GM12864 (cell line): ENCODE measurements at places on chromosomes 5 and 9.
A peak's percentile ranks its signal among the peaks of the same experiment; 100 is the strongest.

GRCh38 chr9:129489838-129490582, 130.9 kb downstream of the C9orf50 start:
- no peak for DNase-seq

DNA sequence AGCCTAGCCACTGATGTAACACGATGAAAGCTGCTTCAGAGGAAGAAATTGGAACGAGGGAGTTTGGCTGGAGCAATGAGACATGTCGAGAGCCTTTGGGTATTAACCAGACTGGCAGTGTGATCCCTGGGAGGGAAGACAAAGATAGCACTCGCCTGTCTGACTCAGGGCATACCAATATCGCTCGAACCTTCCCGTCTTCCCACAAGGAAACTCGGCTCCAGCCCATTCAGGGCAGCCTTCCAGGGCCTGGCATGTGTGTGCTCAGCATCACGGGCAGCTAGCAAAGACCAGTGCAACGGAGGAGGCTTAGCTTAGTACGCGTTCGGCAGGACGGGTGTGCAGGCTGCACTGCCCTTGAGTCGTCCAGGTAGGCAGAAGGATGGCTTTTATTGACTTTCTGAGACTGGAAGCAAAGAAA, 356.9 kb upstream of the WWC1 start:
- no peak for DNase-seq

GRCh38 chr9:129910628-129911567, 75.6 kb downstream of the USP20 start:
- DNase-seq, result no peak

- DNase-seq, result no peak
These were observed 173.2 kb downstream of the GABRB2 start for GRCh38 chr5:161373345-161373707.

DNA sequence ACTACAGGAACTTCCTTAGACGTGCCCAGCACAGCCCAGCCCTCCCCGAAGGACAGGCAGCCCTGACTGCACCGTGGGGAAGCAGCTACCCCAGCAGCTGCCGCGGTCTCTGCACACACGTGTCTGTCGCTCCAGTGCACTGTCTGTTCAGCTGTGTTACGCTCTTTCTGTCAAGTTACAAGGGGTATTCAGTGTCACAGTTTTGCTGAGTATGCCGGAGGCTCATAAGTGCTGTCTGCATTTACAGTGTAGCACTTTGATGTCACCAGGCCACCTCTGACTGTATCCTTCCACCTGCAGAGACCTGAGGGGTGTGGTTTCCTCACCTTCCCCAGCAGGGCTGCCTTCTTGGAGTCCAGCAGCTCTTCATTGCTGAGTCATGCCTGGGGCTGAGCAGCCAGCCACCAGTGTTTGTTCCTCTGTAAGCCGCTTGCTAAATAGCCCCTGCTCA, 126.8 kb downstream of the EHMT1 start:
- DNase-seq, result peak; percentile 61

DNA sequence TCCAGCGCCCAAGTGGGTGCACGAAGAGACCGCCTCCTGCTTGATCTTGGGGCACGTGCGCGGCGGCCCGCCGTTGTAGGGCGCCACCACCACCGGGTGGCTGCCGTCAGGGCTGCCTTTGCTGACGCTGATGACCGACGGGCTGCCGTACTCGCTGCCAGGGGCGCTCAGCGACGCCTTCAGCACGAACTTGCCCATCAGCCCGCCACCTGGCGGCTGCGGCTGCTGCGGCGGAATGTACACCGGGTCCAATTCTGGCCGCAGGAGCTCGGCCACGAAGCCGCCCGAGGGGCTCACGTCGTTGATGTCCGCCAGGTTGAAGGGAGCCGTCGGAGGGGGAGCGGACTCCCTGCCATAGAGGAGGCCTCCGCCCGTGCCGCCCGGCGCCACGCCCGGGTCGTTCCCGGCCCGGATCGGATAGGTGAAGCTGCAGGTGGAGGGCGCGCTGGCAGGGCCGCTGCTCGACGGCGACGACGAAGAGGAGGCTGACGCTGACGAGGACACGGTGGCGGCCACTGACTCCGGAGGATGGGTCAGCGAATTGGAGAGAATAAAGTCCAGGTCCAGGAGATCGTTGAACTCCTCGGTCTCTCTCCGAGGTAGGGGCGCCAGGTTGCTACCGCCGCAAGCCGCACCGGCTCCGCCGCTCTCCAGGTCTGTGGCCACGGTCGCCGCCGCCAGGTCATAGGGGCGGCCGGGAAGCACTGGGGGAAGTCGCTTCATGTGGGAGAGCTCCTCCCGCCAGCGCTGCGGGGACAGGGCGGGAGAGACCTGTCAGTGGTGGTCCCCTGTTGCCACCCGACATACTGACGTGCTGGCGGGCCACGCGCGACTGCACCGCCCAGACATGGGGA, 1.8 kb downstream of the KLF4 start:
- no peak for DNase-seq

DNA sequence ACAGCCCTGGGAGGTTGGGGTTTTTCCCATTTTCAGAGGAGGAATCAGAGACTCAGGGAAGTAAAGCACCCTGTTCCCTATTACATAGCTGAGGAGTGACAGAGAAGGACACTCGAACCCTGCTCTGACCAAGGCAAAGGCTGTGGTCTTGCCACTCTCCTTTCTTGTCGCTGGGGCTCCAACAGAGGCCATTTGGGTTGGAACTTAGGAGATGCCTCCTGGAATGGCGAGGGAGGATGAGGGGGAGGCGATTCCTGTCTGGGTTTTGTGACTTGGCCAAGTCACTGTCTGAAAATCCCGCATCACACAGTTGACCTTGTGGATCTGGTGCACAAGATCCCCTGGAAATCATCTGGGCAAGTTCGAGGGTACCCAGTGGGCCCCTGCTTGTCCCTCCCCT, 64.0 kb upstream of the HAND1 start:
- DNase-seq, result no peak

GRCh38 chr9:77563174-77563573, 84.9 kb downstream of the GNA14 start:
- DNase-seq, result no peak

DNA sequence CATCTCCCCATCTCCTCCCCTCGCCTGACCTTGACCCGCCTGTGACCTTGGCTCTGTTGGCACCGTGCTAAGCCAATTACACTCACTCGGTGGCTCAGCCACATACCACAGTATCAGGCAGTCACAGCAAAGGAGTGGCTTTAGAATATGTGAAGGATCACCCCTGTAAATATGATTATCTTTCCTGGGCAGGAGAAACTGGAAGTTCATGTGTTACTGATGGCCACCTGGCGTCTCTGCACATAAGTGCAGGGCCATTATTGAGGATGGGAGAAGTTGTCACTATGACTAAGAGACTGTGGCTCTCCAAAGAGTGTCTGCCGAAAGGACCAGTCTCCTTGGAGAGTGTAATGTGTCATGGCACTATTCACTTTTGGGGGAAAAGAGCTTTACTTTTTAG, 116.9 kb upstream of the S1PR3 start:
- no peak for DNase-seq

DNA sequence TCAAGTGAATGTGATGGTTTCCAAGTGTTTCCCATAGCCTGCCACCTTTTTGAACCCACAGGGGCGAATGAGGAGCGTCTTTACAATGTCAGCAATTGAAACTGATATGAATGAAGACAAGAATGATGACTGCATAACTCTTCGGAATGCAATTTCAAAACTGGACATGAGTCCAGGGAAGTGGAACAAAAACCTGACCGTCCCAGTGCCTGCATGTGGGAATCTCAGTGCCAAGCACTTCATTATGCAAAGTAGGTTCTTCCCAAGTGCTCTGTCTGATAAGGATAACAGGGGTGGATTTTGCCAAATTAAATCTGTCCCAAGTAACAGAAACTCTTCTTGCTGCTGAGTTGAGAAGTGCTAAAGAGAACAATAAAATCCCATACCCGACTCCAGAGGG, 243.8 kb upstream of the ADAMTS16 start:
- no peak for DNase-seq

DNA sequence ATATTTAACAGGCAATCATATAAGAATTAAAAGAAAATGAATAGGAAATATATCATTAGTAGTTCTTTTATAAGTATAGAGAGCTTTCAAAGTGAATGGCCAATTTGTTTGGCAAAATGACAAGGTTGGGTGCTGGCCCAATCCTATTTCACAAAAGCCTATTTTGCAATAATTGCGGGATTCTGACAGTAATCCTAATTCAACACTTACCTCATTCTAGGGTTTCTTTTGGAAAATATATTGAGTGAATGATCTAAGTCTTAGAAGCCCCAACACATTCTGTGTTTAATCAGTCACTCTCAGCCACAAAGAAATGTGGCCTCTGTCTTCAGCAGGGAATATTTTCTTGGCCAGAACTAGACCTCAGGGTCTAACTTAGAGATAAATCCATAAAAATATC, 835.9 kb upstream of the ZNF608 start:
- no peak for DNase-seq
